ENCODE measurements at places on chromosomes 6 and 20.
A peak's percentile ranks its signal among the peaks of the same experiment; 100 is the strongest.

DNA sequence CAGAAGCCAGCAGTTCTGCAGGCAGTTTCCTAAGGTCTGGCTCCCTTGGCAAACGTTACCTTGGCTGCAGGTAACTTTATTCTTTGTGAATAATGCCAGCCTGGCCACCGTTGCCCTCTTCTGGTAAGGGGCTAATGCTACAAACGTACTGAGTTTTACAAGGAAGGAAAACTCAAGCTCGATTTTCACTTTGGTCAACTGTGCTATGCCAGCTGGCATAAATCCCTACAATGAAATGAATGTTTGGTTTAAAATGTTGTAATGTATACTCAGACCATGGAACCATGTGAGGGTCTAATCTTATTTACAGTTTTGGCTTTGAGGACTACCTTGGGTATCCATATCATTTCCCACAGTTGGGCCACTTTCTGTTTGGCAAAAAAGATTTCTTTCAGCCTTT is 101.4 kb downstream of the SLX4IP start:
- DNase-seq = no peak

DNA sequence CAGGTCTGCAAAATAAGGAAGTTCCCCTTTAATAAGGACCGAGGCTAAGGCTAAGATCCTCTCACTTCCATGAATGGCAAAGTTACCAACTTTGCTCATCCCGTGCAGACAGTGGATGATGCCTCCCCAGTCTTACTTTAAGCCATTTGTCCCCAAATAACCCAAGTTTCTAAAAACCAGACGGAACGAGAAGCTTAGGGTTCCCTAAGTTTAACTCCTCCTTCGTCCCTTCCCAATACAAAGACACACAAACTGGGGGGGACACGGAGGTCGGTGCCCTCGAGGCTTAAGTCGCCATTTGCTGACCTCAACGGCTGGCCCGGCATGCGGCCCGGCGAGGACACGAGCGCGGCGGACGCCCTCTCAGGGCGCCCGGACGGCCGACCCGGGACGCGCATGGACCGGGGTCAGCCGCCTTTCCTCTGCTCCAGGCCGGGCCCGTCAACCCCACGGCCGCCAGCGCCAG is 527 bp downstream of the FBXO30 start:
- peak; percentile 25 for DNase-seq

DNA sequence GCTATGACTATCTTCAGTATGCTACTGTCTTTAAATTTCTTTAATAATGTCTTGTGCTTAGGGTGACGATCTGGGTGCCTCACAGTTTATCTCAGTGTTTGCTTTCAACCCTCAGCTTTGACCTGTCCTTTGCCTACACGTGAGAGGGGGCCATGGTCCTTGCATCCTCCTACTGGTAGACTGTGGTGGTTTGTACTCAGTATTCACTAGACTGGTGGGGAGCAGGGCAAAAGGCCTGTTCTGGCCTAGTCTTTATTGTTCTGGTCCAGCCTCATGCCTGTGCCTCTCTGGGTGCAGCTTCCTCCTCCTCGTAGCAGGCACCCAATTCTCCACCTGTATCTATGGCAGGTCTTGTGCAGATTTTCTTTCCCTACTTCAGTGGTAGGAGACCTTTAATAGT is 354.9 kb downstream of the CD109 start:
- no peak for DNase-seq

DNA sequence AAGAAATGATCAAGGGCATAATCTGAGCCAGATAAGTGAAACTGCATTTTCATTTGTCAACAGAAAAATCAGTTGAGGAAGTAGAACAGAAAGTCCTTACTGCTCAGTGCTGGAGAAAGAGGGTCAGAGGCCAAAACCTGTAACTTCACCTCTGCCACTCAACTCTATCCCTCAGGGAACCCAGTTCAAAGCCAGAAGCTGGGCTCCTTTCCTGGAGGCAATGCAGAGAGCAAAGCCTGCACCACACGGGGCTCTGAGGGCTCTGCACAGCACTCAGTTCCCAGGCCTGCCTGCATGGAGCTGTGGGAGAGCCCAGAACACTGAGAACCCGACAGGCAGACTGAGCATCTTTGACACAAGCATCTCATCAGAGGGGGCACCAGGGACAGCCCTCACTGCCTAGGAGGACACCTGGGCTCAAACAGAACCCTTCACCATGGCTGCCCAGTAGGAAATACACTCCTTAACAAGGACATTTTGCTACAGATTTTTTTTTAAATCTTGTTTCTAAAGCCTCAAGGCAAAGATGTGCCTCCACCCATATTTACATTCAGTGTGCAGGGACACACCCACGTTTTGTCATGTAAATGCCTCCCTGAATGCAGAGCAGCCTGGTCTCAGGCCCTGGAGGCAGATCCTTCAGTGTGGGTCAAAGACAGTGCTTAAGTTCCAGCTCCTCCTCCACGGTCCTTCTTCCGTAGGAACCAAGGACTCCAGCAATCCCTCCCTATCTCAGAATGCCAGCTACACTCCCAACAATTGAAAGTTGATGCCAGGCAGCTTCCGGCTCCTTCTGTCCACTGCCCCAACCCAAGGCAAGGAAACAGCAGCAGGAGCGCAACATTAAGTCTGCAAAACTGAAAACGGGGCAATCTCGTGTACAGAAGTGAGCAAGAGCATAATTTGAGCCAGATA is 6.6 kb downstream of the RNASET2 start:
- no peak for DNase-seq

- no peak for DNase-seq
Observed at GRCh38 chr20:20447196-20447595, 79.3 kb downstream of the INSM1 start.

DNA sequence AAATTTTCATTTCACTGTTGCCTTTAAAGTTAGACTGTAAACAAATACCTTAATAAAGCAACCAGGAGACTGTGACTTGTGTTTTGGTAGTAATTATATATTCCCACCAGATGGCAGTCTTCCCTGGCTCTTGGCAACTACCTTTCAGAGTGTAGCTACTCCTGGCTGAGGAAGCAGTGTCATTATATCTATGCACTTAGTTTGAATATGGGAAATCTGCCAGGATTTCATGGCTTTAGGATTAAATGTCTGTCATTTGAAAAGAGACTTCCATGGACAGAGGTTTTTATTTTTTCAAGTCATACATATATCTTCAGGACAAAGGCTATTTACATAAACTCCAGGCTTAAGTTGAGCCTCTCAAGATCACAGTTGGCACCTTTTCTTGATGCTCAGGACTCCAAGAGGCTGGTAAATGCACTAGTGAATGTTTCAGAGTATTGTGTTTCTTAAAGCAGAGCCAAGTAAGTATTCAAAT is 160.1 kb downstream of the C6orf58 start:
- DNase-seq = peak; percentile 66

- DNase-seq = peak; percentile 9
Observed at GRCh38 chr6:130282234-130282995, 59.7 kb upstream of the SAMD3 start.

DNA sequence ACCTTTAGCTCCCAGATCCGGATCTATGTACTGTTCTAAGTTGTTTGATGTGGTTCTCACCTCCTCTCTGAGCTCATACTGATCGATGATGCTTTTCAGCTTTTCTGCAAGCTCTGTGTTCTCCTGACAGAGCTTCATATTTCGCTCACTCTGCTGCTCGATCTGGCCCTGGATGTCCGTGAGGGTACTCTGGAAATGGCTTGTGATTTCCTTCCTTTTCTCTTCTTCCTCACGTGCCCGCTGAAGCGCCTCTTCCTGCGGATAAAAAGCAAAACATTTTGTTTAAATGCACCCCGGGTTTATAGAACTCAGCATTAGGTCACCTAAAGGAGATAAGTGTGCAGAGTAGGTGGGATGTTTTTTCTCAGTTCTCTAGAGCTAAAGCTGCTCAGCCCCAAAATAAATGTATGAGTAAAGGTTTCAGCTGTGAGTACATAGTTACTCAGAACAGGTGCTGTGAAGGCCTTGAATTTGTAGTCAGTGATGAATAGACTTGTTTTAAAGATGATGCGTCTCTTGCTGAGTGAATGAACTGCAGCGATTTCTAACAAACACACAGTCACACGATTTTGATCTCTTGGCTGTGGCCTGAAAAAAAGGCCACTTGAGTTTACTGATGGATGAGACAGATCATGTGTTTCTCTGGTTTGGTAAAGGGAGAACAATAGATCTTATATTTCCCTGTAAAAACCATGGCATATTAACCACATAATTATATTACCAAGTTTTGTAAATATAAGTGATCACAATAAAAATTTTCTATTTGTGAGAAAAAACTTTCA is 29.1 kb downstream of the TXLNB start:
- DNase-seq = no peak

DNA sequence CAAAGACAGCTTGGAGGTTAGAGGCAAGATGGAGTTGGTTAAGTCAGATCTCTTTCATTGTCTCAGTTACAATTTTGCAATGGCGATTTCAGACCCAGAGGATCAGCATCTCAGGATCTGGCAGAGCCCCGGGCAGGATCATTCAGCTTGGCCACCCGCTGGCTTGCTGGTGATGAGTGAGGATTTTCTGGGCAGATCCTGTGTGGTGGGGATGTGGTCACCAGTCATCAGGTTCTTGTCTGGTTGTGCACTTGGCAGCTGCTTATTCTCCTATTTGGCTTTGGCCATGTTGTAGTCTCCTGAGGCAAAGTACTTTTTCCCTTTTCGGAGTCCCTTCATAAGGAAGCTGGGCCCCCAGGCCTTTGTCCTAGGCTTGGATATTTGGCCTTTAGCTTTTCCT is 953.9 kb downstream of the KIF16B start:
- DNase-seq = no peak

GRCh38 chr6:18141805-18142590 is 12.9 kb downstream of the TPMT start:
- DNase-seq = no peak

DNA sequence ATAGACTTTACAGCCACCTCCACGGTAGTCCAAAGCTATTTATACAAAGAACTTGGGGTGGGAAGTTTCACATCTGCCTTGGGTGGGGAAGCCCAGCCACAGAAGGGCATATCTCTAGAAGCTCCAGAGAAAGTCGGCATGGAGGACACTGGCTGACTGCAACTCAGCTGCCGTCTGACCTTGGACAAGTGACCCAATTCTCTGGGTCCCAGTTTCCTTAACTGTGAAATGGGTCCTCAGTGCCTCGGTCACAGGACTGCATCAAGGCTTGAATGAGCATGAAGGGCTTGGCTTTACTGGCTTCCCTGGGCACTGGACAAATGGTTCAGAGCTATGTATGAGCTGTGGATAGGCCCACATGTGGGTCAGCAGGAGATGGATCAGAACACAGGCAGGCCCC is 58.6 kb downstream of the NOL4L start:
- no peak for DNase-seq

GRCh38 chr6:34906826-34907225 is 17.8 kb downstream of the ANKS1A start:
- DNase-seq = no peak

DNA sequence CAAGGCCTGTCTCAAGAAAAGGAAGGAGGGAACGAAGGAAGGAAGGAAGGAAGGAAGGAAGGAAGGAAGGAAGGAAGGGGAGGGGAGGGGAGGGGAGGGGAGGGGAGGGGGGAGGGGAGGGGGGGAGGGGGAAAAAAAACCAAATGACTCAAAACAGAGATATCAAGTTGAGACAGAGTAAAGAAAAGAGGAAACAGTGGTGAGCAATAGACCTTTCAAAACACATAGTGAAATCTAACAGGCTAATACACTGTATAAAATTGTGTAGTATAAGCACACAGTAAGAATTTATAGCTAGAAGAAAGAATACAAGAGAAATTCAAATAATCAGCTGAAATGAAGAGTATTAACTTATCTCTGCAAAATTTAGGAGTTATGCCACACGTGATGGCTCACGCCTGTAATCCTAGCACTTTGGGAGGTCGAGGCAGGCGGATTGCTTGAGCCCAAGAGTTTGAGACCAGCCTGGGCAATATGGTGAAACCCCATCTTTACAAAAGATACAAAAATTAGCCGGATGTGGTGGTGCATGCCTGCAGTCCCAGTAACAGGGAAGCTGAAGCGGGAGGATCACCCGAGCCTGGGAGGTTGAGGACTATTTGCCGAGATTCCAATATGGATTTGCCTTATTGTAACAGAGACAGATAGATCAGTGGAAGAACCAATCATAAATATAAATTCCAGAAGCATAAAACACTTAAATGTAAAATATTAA is 123.2 kb downstream of the PRND start:
- DNase-seq = no peak

- no peak for DNase-seq
Observed at GRCh38 chr6:84665401-84665800, 99.0 kb downstream of the TBX18 start.

GRCh38 chr6:125922322-125922860 is 34.2 kb upstream of the HINT3 start:
- no peak for DNase-seq

- no peak for DNase-seq
Observed at GRCh38 chr6:98041056-98041455, 758.0 kb upstream of the MMS22L start.

DNA sequence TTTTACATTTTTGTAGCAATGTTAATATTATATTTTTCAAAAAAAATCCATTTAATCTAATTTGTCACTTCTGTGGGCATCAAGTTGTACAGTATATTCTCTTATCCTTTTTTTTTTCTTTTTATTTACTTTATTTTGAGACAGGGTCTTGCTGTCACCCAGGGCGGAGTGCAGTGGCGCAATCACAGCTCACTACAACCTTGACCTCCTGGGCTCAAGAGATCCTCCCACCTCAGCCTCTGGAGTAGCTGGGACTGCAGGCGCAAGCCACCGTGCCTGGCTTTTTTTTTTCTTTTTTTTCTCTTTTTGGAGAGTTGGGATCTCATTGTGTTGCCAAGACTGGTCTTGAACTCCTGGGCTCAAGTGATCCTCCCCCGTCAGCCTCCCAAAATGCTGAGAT is 14.4 kb upstream of the BEND6 start:
- no peak for DNase-seq

GRCh38 chr20:63533871-63534393 is 3.2 kb downstream of the PTK6 start:
- no peak for DNase-seq

DNA sequence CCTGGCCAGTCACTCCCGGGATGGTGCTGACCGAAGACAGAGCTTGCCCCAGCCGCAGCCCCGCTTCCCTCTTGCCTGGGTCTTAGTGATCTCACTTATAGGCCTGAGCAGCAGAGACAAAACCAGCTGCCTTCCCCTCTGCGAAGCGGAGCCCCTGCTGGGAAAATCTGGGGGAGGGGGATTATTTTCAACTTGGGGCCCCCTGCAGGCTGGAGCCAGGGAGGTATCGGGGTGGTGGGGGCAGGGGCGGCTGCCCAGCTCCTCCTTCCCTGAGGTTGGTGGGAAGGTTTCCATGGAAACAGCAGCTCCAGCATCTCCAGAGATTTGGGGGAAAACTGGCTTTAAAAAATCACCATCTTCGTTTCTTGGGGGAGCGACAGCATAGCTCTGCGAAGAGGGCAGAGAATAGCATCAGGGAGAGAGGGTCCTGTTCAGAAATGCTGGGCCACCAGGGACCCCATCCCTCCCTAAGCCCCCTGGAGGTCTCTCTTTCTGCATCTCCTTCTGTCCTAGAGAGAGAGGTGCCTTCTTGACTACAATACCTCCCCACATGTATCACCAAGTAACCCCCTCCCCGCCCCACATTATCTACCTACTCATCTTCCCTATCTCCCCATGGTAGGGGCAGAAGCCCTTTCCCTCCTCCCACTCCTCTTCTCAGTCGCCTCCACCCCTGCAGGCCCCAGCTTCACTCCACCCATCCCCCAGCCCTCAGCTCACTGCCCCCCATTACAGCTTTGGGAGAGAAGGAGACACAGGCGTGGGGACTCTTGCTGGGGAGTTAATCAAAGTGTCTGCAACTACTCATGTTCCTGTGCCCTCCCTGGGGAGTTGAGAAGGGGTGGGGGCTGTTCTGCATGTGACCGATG is 88.4 kb upstream of the CCDC167 start:
- no peak for DNase-seq

GRCh38 chr6:83273596-83273995 is 80.4 kb downstream of the RWDD2A start:
- DNase-seq = no peak

- DNase-seq = no peak
Observed at GRCh38 chr20:47030271-47030810, 135.7 kb downstream of the EYA2 start.

Data from HEK293T (cell line).